ENCODE measurements at places on chromosomes 1 and 21.

DNA sequence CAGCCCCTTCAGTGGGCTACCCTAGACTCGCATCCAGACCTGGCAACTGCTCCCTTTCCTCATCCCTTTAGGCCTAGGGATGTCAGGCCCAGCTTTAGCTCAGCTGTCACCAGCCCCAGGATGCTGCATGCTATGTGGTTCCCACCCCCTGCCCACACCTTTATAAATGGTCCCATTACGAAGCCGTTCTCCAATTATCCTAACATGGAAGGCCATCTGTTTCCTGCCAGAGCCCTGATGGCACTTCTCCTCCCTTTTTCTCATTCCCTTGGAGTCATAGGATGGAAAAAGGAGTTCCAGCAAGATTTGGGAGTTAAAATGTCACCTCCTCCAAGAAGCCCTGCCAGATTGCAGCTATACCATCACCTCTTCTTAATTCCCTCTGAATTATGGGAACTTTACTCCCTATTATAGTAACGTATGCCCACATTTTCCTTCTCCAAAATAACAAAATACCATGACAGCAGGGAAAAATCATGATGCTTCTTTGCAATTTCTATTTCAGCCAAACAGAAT, 205.0 kb upstream of the GRIK3 start:
- DNase-seq, result no peak

- no peak for DNase-seq
Observed at GRCh38 chr1:100511058-100511457, 26.9 kb upstream of the GPR88 start.

DNA sequence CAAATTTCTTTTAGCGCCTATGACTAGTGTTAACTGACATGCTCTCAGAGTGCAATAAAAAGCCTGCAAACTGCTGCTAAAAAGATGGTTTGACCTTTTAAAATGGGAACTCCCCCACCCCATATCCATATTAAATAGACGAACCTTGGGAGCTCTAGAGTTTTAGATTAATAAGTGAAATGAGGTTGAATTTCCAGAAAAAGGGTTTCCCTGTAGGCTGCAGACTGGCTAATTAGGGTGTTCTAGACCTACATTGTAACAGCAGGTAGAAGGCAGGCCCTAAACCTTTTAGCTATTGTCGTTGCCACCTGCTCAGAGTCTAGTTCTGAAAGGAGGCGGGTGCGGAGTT, 2.2 kb downstream of the FAM78B start:
- DNase-seq, result no peak

- DNase-seq, result no peak
Observed at GRCh38 chr21:37338671-37339551, 27.7 kb upstream of the DYRK1A start.

GRCh38 chr1:145777357-145778145, 46.3 kb downstream of the RNF115 start:
- DNase-seq, result no peak

DNA sequence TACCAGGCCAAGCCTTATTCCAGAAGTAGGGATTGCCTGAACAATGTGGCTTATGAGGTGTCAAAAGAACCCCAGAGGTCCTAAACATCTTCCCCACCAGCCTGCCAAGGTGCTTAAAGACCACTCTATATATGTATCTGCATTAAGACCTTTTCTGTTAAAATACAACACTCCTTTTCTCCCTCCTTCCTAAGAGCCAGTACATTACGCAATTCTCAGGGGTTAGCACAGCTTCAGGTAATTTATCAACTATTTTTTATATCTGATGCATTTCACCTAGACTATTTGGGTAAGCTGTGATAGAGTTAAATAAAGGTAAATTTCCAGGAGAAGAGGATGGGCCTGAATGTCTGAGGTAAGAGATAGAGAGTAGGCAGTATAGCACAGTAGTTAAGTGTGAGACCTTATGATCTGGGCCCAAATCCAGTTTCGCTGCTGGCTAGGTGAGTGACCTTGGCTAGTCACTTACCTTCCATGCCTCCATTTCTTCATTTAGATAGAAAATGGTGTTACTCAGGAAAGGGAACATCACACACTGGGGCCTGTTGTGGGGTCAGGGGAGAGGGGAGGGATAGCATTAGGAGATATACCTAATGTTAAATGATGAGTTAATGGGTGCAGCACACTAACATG, 5.1 kb upstream of the CCN1 start:
- DNase-seq, result no peak

DNA sequence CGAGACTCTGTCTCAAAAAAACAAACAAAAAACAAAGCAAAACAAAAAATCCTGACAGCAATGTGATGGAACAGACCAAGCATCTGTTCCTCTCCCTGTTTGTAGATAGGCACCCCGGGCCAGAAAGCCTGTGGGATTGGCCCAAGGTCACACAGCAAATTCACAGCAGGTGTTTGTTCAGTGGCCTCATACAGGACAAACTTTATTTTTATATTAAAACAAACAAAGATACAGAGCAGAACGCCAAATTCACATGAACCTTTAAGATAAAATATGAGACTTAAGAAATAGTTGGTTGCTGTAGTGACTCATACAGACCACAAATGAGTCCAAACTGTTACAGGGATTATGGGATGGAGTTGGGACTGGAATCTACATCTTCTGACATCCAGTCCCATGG, 2.3 kb upstream of the CELA2A start:
- no peak for DNase-seq

DNA sequence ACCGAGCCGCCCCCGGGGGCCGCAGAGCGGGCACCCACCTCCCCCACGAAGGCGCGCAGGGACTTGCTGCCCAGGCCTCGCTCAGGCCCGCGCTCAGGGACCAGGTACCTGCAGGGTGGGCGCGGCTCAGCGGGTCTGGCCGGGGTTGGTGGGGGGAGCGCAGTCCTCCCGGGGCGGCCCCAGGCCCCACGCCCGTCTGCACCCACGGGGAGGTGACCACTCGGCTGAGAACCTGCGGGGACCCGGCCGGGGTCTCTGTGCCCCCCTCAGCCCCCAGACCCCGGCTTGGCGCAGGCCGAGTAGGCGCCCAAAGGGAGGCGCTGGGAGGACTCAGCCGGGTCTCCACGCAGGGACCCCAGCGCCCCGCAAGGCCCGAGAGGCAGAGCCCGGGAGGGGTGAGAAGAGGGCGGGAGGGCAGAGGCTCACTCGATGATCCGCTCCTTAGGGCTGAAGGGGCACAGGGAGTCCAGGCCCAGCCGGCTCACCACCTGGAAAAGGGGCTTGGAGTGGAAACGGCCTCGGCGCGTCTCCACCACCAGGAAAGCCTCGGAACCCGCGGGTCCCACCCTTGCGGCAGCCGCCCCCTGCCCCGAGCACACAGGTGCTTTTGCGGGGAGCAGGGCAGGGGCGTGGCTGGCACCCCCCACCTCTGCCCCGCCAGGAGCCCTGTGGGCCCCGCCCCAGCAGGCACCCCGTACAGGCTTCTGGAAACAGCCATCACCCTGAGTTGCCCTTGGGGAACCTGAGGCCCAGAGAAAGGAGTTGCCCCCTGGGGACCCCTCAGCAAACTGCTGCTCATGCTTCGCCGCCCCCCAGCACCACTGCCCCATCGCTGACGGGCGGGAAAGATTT, 9.3 kb downstream of the FTCD start:
- no peak for DNase-seq

GRCh38 chr1:178262120-178262500, 168.2 kb downstream of the RASAL2 start:
- no peak for DNase-seq

GRCh38 chr1:14932034-14932638, 221.4 kb upstream of the TMEM51 start:
- DNase-seq, result no peak

DNA sequence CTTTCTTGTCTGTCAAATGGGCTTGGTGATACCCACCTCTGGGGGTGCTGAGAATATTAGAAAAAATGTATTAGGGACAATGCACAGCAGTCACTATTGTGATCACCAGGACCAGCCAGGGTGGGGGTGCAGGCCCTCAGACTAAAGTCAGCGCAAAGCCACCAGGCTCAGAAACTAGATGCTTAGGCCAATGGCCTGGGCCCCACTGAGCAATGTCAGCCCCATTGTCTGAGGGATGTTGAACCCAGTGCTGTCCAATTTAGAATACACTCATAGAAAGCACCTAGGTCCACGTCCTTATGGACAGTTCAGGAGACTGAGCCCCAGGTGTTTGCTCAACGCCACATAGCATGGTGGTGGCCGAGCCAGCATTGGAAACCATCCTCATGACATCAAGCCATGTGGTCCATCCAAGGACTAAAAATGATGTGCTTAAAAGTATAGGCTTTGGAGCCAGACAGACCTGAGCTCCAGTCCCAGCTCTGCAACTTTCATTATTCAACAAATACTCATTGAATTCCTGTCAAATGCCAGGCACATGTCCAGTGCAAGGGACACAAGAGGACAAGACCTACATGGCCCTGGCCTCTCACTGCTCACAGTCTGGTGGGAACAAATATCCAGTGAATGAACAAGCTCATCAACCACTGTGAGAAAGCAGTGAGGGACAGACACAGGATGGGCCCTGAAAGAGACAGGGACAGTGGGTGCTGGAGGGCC, 273.8 kb downstream of the MATN1 start:
- DNase-seq, result no peak

- DNase-seq, result no peak
Observed at GRCh38 chr21:37566790-37567615, 200.4 kb downstream of the DYRK1A start.

DNA sequence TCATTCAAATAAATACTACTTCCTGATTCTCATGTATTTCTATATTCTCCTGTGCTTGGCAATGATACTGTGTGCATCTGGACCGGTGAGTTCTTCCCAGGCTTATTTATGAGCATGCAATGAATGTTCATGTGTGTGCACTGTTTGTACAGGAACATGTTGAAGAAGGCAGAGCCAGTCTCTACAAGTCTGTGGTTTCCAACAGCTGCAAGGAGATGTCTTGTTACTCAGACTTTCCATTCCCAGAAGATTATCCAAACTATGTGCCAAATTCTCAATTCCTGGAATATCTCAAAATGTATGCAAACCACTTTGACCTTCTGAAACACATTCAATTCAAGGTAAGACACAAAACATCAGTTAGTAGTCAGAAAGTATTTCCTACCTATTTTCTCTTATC, 19.1 kb downstream of the FMO1 start:
- no peak for DNase-seq

GRCh38 chr1:175377394-175377793, 184.8 kb upstream of the KIAA0040 start:
- DNase-seq, result no peak

- DNase-seq, result no peak
Observed at GRCh38 chr21:26948194-26948593, 18.7 kb downstream of the ADAMTS5 start.

DNA sequence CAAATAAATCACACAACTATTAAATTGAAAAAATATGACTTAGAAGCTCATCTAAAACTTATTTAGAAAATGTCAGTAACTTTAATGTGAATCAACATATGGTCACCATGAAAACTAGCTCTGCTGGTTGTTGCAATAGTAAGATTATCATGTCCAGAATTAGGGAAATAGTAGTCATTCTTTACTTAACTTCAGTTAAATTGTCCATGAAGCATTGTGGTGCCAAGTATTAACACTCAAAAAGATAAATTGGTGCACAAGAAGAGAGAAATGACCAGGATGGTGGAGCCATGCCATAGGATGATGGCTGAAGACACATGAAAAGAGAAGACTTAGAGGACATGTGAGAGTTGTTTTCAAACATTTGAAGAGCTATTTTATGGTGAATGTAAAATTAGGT, 130.2 kb upstream of the PTGFR start:
- DNase-seq, result no peak

- DNase-seq, result no peak
Observed at GRCh38 chr1:85308833-85309350, 32.5 kb upstream of the BCL10 start.

DNA sequence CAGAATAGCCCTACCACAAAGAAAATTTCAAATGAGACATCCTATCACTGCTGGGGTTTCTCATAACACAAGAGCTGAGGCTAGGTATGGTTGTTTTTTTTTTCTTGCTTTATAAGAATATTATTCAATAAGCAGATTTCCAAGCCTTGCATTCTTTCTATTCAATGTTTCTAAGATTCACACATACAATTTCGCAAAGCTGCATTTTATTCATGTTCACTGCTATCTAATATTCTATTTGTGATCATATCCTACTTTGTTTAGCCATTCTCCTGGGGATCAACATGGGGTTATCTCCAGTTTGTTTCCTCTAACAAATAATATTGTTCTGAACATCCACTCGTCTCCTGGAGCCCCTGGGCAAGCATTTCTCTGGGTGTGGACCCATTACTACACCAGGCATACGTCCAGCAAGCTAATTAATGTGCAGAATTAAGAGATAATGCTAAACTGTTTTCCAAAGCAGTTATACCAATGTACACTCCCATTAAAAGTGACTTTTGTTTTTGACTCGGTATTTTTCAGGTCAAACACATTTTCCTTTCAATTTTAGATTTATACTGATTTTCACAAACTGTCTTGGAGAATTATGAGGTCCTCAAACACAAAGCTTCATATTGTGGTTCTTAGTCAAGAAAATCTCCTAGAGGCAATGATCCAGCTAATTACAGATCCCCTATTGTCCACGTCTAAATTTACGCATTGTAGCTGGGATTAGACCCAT, 15.7 kb upstream of the HLCS start:
- no peak for DNase-seq

GRCh38 chr1:241061062-241061461, 295.9 kb downstream of the RGS7 start:
- no peak for DNase-seq

GRCh38 chr1:78840453-78841271, 165.9 kb downstream of the ADGRL4 start:
- DNase-seq, result no peak

GRCh38 chr1:46248122-46248920, 758 bp downstream of the RAD54L start:
- no peak for DNase-seq

DNA sequence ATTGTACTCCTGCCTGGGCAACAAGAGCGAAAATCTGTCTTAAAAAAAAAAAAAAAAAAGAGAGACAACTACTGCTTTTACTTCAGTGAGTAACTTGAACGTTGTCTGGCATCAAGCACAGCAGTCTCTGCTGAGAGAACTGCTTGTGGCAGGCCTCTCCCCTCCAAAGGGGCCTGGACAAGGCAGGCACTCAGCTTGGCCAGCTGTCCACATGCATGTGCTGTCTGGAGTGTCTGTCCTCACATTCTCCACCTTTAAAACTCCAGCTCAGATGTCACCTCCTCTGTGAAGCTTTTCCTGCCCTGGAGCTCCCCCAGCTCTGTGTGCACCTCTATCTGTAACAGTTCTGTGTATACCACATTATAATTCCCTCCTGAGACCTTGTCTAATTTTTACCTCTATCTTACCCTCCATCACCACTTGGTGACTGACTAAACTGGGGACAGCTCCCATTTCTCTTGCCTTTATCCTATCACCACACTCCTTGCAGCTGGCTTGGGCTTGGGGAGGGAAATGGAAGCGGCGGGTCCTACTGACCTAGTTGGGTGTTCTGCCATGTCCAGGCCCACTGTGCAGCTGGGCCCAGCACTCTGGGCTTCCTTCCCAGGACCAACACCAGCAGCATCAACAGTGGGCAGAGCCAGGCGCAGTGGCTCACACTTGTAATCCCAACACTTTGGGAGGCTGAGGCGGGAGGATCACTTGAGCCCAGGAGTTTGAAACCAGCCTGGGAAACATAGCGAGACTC, 71.4 kb upstream of the ARTN start:
- DNase-seq, result no peak
